ENCODE measurements at places on chromosomes 12 and 14. TPM values are rescaled to one million over a fixed set of nuclear protein-coding genes. Genes with fewer than 3 reads are reported as not detected.

KTN1 gene
- 96.7 TPM for total RNA-seq

TARBP2 gene
- total RNA-seq, result 24.5 TPM

VRTN gene
- not detected for total RNA-seq

SDR9C7 gene
- not detected for total RNA-seq

L2HGDH gene
- total RNA-seq, result 9.7 TPM

MTERF2 gene
- total RNA-seq, result 5.5 TPM

RCOR1 gene
- 23.4 TPM for total RNA-seq

SMIM41 gene
- total RNA-seq, result not detected

ANG gene
- 4.9 TPM for total RNA-seq

AKAP6 gene
- 1.1 TPM for total RNA-seq

POTEG gene
- total RNA-seq, result not detected

RFLNA gene
- total RNA-seq, result not detected

OR4K15 gene
- total RNA-seq, result not detected

FCF1 gene
- 56.6 TPM for total RNA-seq

CCDC175 gene
- total RNA-seq, result not detected

CCDC184 gene
- total RNA-seq, result 0.63 TPM

POLE2 gene
- total RNA-seq, result 24.9 TPM

TC2N gene
- total RNA-seq, result 195 TPM

MORN3 gene
- 3.6 TPM for total RNA-seq

AQP6 gene
- not detected for total RNA-seq

GPR132 gene
- 51.2 TPM for total RNA-seq

IL22 gene
- 3.8 TPM for total RNA-seq

CLEC4A gene
- 1.7 TPM for total RNA-seq

PHETA1 gene
- 0.93 TPM for total RNA-seq

AKT1 gene
- 162 TPM for total RNA-seq

CCDC60 gene
- total RNA-seq, result not detected

TIGAR gene
- 11.8 TPM for total RNA-seq

CACNB3 gene
- 32.8 TPM for total RNA-seq

SLC15A5 gene
- not detected for total RNA-seq

PLA2G1B gene
- not detected for total RNA-seq

PABPN1 gene
- 194 TPM for total RNA-seq

GPR65 gene
- total RNA-seq, result 22.9 TPM

CISTR gene
- not detected for total RNA-seq

GPATCH2L gene
- 58.6 TPM for total RNA-seq

LBHD2 gene
- total RNA-seq, result not detected

LALBA gene
- not detected for total RNA-seq

TCL1A gene
- total RNA-seq, result not detected

MGP gene
- total RNA-seq, result not detected

KLHL33 gene
- 0.05 TPM for total RNA-seq

Measured in activated CD4-positive, alpha-beta memory T cell treated with anti-CD3 and anti-CD28 coated beads, Interleukin-2, amount 10 ng/mL, durations not matched to agents 7 days and 5 days (primary cell).